Activated T-helper 2 cell treated with anti-CD3 and anti-CD28 coated beads, Interferon-gamma antibody, Interleukin-2, Interleukin-4, amounts not matched to agents 10 μg/mL and 5 μg/mL and 100 μg/mL, durations not matched to agents 14 hours and 24 hours and 36 hours (primary cell): ENCODE measurements at places on chromosomes 6 and 20.

DNA sequence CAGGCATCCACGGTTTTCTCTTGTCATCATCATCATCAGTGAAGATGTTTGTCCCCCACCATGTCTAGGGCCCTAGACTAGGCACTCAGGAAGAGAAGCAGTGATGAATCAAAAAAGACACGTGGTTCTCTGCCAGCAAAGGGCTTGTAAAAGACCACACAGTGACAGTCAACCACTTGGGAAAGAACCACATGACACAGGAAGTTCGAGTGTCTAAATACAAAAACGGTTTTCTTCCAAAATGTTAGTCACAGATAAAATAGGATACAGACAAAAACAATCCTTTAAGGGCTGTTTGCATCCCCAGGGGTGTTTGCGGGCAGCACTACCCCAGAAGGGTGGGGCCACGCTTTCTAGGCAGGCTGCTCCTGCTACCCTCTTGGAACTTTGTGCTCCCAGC is 356.8 kb upstream of the AGPAT4 start:
- DNase-seq = no peak

GRCh38 chr6:156701966-156702365 is 75.2 kb upstream of the ARID1B start:
- DNase-seq = no peak

DNA sequence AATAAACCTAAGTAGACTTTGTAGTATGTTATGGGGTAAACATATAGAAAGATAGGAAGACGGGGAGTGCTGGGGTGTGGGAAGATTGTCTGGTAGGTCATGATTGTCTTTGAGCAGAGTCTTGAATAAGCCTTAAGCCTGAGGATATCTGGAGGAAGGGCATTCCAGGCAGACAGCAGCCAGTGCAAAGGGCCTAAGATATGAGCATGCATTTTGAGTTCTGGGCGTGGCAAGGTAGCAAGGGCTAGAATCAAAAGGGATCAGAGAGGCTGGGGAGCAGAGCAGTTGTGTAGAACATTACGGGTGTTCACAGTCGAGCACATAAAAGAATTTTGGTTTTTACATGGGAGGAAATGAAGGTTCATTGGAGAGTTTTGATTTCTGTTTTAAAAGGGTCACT is 14.3 kb downstream of the BICRAL start:
- no peak for DNase-seq

GRCh38 chr20:24685736-24686135 is 216.3 kb downstream of the SYNDIG1 start:
- DNase-seq = no peak

GRCh38 chr6:21436625-21437024 is 156.9 kb upstream of the SOX4 start:
- no peak for DNase-seq

DNA sequence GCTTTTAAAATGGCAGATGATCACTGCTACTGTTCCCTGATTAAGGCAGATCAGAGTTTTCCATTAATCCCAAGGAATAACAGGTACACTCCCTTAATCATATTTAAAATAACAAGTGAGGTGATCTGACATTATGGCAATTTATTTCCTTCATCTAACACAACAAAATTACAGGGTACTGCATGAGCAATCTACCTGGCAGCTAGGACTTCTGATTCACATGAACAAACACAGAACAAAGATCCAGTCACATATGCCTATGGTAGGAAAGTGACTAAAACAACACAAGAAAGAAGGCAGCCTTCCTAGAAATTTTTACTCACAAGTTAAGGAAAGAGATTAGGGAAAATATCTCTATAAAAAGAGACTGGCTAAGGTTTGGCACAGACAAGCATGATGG is 33.2 kb downstream of the MAP7 start:
- no peak for DNase-seq

- DNase-seq = no peak
Measured at GRCh38 chr6:132144456-132144855, 193.3 kb upstream of the CCN2 start.

GRCh38 chr20:60662307-60662706 is 589.8 kb upstream of the CDH4 start:
- no peak for DNase-seq

DNA sequence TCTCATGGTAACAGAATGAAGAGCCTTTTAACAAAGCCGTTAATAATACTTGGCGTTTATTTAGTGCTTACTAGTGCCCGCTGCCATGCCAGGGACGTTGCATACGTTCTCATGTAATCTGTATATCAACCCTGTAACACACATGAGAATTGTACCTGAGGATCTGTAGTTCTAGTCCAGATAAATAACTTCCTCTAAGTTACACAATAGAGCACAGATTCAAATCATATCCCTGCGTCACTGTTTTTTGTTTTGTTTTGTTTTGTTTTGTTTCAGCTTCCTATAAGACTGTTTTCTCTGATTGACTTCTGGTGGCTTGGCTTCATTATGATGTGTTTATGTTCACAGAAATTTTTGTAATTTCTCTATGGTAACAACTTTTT is 553 bp downstream of the ZSCAN16 start:
- DNase-seq = no peak

DNA sequence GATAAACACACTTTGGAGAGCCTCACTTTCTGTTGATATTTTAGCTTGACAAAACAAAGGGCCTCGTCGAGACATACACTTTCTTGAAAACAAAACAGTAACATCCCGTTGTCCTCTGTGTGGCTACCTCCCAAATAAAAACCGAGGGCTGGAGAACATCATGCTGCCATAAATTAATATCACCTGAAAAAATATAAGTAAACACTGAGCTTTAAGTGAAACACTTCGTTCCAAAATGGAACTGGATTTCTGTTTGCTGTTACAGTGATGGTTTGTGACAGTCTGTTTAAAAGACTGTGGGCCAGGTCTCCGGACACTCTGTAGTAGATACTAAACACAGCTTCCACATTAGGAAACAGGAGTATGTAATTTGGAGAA is 187.2 kb downstream of the SMOC2 start:
- DNase-seq = no peak

DNA sequence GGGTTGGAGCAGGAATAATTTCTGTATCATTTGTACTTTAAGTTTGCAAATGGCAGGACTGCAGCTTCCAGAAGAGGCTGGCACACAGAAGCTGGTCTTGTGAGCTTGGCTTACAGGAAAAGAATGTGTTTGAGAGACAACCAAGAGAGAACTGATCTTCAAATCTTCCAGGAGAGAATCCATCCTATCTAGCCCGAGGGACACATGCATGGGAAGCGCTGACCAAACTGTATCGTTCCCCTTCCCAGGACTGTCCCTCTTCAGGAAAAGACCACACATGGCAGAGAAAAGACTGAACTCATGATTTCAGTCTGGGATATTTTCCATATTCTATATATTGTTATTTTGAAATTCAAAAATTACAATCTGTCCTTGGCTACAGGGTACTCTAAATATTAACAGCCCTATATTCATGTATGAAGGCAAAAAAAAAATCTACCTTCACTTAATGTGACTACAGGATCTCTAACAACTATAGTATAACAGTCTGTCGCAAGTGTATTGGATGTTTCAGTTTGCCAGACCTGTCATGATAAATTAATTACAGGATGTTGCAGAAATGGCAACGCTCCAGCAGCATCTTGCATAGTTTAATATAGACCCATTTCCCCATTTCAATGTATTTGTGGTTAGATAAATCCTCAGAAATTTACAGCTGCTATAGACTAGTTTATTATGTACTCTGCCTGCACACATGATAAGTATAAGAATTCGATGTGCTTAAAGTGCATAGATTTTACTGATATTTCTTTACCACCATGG is 99.4 kb downstream of the MYB start:
- DNase-seq = no peak
